ENCODE measurements at places on chromosomes 13 and 19.

DNA sequence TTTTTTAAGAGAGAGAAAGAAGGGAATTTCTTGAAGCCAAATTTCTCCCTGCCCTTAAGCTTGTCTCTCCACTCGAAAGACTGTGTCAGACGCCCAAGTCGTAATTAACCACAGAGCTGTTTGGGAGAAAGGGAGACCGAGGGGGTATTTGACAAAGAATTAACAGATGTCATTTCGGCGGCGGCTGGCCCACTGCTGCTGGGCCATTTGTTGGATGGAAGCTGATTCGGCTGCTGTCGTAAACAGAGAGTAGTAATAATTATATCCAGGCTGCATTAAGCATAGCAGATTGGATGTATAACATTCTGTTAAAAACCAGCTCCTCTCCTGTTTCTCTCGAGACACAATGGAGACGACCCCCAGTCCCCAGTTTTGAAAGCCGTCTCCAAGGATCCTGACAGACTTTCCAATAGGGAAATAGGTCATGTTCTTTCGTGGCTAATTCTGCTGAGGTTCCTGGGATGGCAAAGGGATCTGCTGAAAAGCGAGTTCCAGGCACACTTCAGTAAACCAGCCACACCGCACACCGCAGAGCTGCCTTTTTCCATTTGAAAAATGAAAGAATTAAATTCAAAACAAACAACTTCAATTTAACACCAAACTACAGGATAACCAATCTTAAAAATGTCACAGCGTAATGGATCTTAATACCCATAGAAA lies 71.5 kb downstream of the KCTD15 start:
- DNase-seq, result no peak

GRCh38 chr13:46903748-46904147 lies 6.9 kb upstream of the HTR2A start:
- no peak for DNase-seq

- peak; percentile 91 for DNase-seq
Measured at GRCh38 chr19:44746946-44747738, 1.4 kb upstream of the BCL3 start.

DNA sequence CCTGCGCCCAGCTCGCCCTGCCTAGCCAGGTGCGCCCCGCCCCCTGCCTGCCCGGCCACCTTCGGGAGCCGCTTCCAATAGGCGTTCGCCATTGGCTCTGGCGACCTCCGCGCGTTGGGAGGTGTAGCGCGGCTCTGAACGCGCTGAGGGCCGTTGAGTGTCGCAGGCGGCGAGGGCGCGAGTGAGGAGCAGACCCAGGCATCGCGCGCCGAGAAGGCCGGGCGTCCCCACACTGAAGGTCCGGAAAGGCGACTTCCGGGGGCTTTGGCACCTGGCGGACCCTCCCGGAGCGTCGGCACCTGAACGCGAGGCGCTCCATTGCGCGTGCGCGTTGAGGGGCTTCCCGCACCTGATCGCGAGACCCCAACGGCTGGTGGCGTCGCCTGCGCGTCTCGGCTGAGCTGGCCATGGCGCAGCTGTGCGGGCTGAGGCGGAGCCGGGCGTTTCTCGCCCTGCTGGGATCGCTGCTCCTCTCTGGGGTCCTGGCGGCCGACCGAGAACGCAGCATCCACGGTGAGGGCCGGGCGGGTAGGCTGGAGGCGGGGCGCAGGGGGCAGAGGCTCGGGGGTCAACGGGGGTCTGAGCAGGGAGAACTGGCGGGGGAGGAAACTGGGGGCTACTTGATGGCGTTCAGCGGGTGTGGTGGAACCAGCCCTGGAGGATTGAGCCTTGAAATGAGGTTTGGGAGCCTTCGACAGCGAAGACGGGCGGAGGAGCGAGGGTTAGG lies at the start of gene SPINT2:
Gene SPINT2 (plus strand): TSS at position 88 of the 727 bp plus-strand sequence. CDS start 320 bp downstream, at position 408.
- DNase-seq, result peak; percentile 61

DNA sequence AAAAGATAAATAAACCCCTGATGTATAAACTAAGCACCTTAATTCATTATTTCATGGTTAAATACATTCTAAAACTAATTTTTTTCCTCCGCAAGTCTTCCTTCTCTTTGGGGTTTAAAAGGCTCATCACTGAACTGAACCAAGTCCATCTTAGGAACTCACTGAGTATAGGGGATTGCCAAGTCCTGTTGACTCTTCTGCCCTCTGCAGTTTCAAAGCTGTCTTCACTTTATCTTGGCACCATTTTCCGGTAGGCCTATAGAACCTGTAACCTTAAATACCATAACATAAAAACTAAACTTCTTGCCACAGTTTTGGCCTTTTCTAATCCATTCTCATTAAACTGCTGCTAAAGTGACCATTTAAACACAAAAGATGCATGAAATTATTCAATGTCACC lies 66.5 kb upstream of the USPL1 start:
- no peak for DNase-seq

DNA sequence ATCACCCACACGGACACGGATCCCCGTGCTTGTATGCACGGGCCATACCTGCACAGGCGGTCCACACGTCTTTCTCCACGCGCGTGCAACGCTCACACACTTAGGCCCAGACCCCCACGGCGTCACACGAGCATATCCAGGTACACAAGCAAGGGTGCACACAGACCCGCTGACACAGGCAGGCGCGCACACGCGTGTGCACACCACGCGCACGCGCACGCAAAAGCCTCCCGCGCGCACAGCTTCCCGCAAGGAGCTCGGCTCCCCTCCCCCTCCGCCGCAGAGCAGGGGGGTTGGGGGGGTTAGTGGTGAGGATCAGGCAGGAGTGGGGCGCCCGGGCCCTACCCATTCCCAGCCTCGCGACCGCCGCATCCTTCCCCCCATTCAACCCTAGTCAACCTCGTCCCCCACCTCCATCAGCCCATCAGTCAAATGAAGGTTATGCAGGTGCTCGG lies 407 bp downstream of the RAB3A start:
- DNase-seq, result peak; percentile 54

- DNase-seq, result no peak
Measured at GRCh38 chr19:45443462-45444317, 20.0 kb upstream of the ERCC1 start.

Data from activated naive CD4-positive, alpha-beta T cell treated with anti-CD3 and anti-CD28 coated beads, Interleukin-2, amount 50 U/mL, for 16 hours (primary cell).